ENCODE measurements at places on chromosomes 11 and 22.
A peak's percentile ranks its signal among the peaks of the same experiment; 100 is the strongest.

DNA sequence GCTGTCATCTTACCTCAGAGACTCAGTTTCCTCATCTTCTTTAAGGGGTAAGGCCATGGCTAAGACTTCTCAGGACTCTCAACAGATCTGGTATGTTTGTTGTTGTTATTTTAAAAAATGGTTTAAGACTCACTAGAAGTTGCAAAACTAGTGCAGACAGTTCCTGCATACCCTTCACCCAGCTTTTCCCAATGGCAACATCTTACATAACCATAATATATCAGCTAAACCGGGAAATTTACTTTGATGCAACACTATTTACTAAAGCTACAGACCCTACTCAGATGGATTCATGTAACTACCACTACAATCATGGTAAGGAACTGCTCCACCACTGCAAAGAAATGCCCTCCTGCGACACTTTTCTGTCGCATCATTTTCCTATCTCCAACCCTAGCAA is 20.4 kb downstream of the LGR4 start:
- no peak for DNase-seq

DNA sequence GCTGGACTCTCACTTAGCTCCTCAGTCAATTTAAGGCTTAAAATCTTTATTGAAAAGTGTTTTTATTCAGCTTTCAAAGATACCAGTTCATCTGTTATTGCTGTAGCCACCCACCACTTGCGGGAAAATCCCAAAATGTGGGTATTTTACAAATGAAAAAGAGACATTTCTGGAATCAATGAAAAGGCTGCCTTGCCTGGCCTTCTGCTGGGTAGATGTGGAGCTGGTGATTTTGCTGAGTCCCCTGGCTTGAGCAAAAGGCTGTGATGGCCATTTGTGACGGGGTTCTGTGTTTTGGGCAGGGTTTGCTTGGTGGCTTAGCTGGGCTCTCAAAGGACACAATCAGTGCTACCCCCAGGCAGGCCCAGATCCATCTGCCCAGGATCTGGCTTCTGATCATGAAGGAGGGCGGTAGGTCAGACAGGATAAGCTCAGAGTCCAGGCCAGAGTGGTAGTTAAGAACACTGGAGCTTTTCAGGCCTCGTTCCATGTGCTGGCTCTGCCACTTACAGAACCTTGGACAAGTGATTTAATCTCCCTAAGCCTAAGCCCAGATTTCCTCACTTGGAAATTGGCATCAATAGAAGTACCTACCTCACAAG is 36.1 kb downstream of the UBASH3B start:
- DNase-seq = peak; percentile 14

DNA sequence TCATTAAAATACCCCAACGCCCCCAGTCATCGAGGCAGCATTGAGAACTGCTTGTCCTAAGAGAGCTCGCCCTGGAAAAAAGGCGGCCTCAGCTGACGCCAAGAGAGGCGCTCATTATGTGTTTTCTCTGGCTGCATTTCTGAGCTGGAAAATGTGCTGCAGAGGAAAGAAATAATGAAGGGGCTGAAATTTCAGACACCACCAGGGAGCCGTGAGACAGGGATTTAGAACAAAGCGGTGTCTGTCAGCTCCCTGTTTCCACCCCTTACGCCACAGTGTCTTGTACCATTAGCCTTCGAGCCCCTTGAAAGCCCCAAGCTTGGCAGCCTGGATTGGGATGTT is 14.4 kb downstream of the USH1C start:
- DNase-seq = peak; percentile 17

- no peak for DNase-seq
Observed at GRCh38 chr11:83056204-83056603, 15.5 kb downstream of the RAB30 start.

DNA sequence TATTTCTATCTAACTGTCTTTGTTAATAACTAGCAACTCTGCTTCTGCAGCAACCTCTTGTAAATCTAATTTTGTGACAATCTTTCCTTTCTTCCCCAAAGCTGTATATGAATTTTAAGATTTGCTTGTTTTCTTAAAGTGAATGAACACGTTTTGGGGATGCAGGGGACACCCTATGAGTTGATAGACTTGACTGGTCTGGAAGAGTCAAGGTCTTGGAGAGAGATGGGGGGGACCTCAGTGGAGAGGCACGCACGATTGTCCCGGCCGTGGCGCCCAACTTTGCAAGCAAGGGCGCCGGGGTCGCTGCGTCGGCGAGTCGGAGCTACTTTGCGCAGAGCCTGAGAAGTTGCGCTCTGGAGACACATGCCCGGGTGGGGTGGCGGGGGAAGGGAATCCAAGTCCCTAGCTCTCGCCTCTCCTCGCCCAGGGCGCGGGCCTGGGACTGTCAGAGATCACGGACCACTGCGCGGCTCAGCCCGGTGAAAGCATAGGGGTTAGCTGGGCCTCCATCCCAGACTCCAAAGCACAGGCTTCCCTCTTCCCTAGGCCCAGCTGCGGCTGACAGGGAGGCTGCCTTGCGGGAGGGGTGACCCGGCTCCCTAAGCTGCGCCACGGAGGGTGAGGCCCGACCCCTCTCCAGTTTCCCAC is 854 bp downstream of the ABCC8 start:
- DNase-seq = peak; percentile 17

GRCh38 chr22:24059121-24059520 is 48.0 kb downstream of the CABIN1 start:
- DNase-seq = no peak

- DNase-seq = no peak
Observed at GRCh38 chr22:50532824-50533796, 3.3 kb upstream of the TYMP start.

GRCh38 chr11:72573072-72573854 is 101.0 kb downstream of the PDE2A start:
- DNase-seq = no peak

DNA sequence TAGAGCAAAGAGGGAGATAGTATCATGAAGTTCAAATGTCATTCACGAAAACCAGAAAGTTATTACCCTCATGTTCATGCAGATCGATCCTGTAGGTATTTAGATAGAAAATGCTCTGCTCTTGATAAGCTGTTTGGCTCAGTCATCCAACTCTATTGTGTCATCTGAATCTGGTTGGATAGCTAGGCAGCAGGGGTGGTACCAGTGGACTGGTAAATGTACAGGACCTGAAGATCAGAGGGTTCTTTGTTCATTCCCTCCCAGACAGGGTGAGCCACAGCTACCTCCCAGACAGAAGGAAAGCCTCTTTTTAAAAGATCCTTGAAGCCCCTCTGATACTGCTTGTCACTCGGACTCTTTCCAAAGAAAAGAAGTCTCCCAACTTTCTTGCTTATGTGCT is 29.8 kb upstream of the DRD2 start:
- no peak for DNase-seq

DNA sequence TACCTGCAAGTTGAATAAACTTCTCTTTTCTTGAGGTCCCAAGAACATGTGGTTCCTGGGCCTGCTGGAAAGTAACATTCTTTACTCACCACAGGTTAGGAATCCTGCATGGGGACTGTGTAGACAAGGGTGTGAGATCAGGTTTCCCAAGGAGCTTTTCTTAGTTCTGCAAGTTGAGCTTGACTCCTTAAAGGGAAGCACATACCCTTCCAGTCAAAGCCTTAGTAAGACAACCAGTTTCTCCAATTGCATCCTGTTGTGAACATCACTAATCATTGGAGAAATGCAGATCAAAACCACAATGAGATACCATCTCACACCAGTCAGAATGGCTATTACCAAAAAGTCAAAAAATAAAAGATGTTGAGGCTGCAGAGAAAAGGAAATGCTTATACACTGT is 48.3 kb upstream of the PAK1 start:
- no peak for DNase-seq

GRCh38 chr11:115944596-115944995 is 440.4 kb upstream of the CADM1 start:
- DNase-seq = no peak

DNA sequence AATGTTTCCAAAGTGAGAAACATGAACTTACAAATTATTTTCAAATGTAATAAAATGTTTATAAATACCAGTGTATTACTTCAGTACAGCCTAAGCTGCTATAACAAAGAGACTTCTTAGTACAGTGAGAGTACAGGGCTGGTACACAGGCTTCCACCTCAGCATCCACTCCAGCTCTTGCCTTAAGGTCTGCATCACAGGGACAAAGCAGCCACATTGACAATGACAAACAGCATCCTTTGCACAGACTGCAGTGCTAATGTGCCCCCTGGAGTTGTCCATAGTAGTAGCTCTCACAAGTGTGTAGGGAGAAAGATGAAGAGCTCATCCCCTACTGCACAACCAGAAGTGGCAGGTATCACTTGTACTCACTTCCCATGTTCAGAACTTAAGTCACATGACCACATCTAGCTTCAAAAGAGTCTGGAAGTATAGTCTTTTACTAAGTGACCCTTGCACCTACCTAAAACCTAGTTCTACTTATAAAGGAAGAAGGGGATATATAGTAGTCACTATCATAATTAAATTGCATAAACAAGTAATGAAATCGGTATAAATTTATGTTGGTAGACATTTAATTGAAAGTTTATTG is 10.7 kb upstream of the LIPT2 start:
- no peak for DNase-seq

- DNase-seq = peak; percentile 93
Observed at GRCh38 chr22:33920927-33921524, 750 bp upstream of the LARGE1 start.

DNA sequence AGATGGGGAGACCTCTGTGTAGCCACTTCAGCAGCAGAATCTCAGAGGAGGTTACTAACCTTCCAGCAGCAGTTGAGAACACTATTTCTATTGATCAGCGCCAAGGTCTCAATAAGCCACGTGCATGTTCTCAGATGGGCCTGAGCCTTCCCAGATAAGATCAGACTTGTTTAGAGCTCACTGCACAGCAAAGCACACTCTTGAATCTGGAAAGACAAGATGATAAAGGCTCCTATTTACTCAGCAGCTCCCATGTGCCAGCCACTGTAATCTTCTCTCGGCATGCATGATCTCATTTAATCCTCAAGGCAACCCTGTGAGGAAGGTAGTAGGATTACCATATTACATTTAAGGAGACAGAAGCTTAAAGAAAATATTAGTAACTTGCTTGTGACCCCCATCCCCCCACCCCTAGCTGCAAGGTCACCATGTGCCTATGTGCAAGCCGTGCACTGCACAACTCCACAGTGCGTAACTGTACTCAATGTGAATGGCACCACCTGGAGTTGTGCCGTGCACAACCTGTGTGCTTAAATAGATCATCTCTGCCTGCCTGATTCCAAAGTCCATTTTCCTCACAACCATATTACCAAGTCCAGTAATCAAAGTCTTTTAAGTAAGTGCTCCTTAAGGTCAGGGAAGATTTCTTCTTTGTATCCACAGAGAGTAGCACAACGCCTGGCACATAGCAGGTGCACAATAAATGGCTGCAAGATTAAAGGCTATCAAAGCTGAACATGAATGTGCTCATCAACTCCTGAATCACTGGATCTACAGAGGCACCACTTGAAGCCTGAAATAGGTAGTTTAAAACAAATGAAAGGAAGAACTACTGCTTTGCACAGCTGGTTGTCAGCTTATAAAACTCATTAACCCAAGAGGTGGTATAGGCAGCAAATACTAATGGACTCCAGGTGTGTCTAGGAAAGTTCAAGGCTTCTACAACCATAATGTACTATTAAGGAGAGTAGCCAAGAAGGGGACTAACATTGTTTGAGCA is 293.8 kb downstream of the BUD13 start:
- DNase-seq = no peak

DNA sequence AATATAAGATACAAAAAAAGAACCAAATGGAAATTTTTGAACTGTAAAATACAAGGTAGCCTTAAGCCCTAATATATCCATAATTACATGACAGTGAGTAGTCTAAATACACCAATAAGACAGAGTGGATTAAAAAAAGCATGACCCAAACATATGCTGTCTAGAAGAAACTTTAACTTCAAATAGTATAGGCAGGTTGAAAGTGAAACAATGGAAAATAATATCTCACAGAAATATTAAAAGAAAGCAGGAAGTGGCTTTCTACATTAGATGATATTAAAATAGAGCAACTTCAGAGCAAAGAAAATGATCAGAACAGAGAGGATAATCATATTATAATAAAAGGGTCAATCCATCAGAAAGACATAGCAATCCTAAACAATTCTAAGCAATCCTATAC is 21.8 kb downstream of the DCUN1D5 start:
- no peak for DNase-seq

GRCh38 chr11:103078710-103079109 is 13.2 kb downstream of the DCUN1D5 start:
- no peak for DNase-seq

DNA sequence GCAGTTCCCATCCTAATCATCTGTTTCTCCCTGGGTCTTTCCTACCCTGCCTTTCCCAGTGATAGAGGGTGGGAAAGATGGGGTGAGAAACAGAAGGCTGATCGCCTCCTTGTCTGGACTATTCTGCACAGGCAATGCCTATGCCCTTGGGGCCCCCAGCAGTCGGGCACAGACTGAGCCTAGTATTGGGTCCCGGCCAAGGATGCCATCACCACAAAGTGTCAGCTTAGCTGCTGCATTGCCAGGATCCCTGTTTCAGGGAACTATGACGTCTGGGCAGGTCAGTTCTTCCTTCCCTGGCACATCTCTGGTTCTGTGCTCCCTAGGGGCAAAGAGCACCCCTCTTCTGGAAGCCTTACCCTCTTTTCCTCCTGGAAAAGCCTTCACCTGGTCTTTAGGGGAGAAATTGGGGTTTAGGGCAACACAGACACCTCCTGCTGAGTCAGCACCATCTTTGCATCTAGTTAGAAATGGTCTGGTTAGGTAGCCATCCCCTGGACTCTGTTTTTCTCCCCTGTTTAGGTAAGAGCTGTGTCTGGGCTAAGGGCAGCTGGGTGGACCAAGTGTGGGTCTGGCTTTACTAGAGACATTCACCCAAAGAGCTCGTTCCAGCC is 2.1 kb downstream of the ADAMTS8 start:
- no peak for DNase-seq

DNA sequence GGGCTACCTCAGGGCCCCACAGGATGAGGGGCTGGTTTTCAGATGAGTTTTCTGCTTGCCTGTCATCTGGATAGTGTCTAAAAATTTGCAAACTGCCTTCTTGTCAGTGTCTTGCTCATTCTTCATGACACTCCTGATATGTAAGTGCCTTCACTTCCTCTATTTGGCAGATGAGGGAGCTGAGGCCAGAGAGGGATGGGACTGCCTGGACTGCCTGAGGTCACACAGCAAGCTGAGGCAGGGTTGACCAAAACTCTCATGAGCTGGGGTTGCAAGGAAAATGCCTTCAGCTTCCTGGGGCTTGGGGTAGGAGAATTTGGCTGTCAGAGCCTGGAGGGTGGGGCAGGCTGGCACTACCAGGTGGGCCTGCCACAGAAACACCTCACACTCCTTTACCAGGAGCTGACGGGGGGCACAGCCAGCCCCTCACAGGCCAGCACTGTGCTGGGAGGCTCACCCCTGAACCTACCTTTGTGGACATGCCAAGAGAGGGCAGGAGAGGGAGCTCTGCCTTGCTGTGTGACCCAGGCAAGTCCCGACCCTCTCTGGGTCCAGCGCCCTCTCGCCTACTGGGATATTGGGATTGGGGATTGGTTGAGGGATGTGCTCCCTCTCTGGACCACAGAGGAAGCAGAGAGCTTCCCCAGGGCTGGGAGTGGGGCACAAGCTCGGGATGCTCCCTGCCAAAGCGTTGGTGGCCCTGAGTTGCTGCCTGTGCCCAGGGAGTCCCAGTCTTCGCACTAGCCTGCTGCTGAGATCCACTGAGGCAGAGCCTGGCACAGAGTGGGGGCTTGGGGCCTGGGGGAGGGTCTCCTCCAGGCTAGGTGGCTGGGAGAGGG is 1.9 kb upstream of the P2RY6 start:
- no peak for DNase-seq

- DNase-seq = no peak
Observed at GRCh38 chr11:70097783-70098563, 19.9 kb downstream of the ANO1 start.

GRCh38 chr11:12103411-12104225 is 6.8 kb upstream of the MICAL2 start:
- DNase-seq = no peak

- no peak for DNase-seq
Observed at GRCh38 chr11:128235958-128236357, 351.4 kb downstream of the ETS1 start.
